Psoas muscle (tissue), 8 donors: ENCODE measurements at places on chromosomes 2 and 18. TPM values are rescaled to one million over a fixed set of nuclear protein-coding genes. Genes with fewer than 3 reads are reported as not detected.

DNA sequence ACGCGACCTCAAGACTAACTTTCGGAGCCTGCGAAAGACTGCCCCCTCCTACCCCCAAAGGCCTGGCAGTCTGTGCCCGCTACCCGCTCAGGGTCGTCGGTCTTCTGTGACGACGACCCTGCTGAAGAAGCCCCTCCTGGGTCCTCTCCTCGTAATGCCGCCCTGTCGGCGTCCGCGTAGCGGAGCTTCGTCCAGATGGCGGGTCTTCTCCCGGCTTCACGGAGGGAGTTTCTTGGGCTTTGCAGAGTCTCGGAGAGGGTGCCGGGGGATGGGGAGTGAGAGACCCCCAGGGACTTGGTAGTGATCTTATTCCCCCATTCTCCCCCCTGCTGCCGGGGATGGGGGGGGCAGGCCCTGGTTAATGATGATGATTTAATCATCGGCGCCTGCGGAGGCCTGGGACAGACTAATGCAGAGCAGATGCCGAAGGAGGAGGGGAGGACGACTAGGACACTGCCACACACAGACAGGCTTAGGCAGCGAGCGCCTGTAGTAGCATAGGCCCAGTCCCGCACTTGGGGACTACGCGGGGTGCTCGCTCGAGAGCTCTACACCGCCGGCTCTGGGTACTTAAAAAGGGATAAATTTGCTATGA is 528 bp upstream of the PCGF1 start:
- no peak for DNase-seq

DNA sequence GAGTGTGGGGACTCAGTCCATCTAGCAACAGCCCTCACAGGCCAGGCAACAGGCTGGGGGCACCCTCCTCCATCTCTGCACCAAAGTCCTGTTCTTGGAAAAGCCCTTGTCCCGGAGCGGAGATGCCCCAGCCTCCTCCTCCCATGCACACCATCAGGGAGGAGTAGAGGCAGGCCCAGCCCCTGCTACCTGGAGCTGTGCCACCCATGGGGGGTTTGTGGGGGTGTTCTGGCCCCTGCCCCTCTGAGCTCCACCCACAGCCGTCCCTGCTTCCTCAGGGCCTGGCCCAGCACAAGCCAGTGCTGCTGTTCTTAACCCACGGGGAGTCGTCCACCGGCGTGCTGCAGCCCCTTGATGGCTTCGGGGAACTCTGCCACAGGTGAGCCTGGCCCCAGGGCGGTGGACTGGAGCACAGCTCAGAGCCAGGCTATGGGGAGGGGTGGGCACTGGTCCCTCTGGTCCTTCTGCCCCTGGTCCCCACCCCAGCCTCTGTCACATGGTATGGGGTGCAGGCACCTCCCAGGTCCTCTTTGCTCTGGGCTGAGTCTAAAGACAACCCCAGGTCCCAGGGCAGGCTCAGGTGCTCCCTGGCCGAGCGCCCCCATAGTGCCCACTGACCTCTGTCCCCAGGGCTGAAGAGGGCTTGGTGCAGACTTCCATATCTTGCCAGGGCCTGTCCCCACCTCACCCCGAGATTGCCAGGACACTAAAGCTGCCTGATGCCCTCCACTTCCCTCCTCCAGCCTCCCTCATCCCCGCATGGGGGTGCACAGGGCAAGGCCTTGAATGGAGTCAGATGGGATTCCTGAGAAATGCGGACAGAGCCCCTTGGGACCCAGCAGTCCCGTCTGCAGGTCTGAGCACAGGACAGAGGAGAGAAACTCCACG is 2.7 kb downstream of the AGXT start:
- DNase-seq = no peak

GRCh38 chr18:35730691-35731370 is 149.3 kb downstream of the GALNT1 start:
- no peak for DNase-seq

- DNase-seq = no peak
These were observed 91.4 kb downstream of the RPRM start for GRCh38 chr2:153387203-153387602.

- DNase-seq = no peak
These were observed 19.9 kb upstream of the IL1RL1 start for GRCh38 chr2:102291319-102292075.

DNA sequence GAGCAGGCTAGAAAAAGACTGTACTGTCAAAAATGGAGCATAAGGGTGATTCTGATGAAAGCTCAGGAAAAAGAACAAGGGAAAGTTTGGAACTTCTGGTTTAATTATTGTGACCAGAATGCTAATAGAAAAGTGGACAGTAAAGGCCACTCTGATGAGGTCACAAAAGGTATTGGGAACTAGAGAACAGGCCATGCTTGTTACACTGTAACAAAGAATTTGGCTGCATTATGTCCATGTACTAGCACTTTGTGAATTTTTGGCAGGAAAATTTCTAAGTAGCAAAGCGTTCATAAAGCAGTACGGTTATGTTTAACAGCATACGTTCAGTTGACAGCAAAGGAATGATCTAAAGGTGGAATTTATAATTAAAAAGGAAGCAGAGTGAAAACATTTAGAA is 418.6 kb downstream of the TRIB2 start:
- no peak for DNase-seq

- no peak for DNase-seq
These were observed 2.0 kb downstream of the INO80C start for GRCh38 chr18:35495536-35496314.

DNA sequence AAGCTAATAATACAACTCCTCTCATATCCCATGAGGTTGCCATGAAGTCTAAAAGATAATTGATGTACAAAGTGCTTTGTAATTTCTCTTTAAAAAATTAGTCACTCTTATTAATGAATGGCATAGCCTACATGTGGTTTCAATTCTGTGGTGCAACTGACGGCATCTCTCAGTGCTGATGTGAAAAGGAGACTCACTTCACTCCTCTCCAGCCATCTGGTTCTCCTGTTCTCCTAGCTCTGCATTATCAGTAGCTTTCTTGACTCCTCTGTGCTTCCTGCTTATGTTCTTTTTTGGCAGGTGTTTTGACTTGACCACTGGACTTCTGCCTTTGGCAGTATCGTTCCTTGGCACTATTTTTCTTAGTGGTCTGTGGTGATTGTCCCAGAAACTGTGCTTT is 134.9 kb upstream of the ZFP36L2 start:
- DNase-seq = no peak

DNA sequence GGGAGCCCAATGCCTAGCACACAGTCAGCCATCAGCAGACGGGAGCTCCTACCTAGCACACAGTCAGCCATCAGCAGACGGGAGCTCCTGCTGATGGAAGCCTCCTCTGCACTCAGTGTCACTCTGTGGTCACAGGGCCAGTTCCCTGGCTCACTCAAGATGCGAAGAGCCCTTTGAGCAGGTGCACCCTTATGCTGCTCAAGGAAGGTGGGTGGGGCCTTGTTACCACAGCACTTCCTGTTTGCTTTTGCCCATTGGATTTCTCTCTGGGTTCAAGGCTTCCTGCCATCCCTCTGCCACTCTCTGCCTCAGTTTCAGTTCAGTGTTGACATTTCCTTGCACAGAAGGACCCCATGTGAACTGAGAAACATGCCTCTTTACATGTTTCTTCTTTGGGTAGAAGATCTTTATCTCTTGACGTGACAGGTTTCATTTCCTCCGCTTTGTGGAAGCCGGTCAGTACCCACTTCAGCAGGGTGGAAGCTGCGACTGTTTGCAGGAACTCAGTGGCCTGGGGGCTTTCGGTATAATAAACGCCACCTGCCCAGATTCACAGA is 11.6 kb downstream of the TRIB2 start:
- no peak for DNase-seq

- DNase-seq = no peak
These were observed 20.8 kb downstream of the NCOA1 start for GRCh38 chr2:24511894-24512293.

GRCh38 chr2:85716346-85716914 is 22.3 kb downstream of the GNLY start:
- DNase-seq = no peak

GRCh38 chr2:62736899-62737559 is 31.5 kb downstream of the EHBP1 start:
- DNase-seq = no peak

DNA sequence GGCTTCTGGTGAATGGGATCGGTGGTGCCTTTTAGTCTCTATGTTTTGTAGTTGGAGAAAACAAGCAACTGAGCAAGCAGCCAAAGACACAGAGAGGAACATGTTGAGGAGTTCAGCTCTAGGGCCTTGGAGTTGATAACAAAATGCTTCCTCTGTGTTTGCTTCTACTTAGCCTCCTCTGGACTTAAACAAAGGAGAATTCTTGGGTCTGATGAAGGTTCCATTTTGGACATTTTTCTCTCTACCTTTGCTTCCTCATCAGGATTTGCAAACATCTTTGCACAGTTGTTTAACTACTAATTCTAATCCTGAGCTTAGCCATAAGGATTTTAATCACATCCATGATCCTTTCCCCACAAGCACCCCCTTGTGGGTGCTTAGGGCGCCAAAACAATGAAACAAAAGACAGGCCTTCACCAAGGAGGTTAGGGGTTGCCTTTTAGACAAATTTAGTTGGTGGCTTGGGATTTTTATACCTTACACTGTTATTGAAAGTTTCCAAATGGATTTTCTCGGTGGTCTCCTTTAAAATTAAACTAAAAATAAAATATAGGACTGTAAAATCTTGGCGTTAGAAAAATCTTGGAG is 148.5 kb upstream of the SATB2 start:
- DNase-seq = no peak

DNA sequence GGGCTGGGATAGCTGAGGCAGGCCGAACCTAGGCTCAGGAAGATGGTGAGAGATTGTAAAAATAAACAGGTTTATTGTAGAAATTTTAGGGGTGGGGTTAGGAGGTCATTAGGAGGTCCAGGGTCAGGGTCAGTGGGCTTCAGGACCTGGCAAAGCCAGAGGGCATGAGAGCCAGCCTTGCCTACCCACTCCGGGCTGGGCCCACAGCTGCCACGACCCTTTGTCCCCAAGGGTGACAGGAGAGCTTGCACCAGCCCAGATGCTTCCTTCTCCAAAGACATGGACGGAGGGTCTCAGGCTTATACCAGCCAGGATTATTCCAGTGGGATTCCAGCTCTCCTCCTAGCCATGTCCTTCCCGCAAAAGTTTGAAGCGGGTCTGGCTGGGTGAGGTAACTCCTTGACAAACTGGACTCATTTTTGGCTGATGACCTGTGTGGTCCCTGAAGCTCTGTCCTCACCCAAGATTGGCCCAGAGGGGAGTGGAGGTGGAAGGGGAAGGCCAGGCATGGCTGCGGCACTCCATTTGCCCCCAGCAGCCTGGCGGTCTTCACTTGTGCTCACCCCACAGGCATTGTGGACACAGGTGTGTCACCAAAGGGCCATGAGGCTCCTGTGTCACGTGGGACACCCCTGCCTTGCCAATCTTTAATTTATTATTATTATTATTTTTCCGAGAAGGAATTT is 23.8 kb upstream of the ATOH8 start:
- no peak for DNase-seq

DNA sequence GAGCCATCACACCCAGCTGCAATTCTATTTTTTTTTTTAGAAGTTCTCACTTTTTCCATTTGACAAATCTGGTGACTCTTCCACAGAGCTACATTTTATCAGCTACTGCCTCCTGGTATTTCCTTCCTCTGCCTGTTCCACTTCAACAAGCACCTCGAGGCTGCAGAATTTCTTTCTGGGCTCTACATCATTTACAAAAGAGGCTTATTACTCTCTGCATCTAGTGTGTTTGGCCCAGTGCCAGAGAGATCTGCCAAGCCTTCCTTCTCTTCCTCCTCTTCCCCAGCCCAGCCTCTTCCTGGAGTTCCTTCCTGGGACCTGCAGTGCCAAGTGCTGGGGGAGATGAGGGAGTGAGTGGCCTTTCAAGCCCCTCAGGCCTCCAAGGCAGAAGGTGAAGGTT is 119.6 kb upstream of the ITGA6 start:
- no peak for DNase-seq

GRCh38 chr2:85854166-85854509 is 34.7 kb downstream of the ST3GAL5 start:
- DNase-seq = no peak

GRCh38 chr2:30106543-30106942 is 40.3 kb upstream of the YPEL5 start:
- DNase-seq = no peak

- DNase-seq = no peak
These were observed 27.9 kb downstream of the TMEM17 start for GRCh38 chr2:62478093-62478580.

The CNDP1 gene
- total RNA-seq = not detected

The CDK5R2 gene
- total RNA-seq = not detected

The SLC5A7 gene
- total RNA-seq = not detected

The CXCR1 gene
- total RNA-seq = 0.79 TPM

The RBKS gene
- 3.9 TPM for total RNA-seq

The SCG2 gene
- 0.08 TPM for total RNA-seq

The FAM124B gene
- 2.0 TPM for total RNA-seq
